ENCODE measurements at places on chromosomes 11 and 22. TPM values are rescaled to one million over a fixed set of nuclear protein-coding genes. Genes with fewer than 3 reads are reported as not detected.

DNA sequence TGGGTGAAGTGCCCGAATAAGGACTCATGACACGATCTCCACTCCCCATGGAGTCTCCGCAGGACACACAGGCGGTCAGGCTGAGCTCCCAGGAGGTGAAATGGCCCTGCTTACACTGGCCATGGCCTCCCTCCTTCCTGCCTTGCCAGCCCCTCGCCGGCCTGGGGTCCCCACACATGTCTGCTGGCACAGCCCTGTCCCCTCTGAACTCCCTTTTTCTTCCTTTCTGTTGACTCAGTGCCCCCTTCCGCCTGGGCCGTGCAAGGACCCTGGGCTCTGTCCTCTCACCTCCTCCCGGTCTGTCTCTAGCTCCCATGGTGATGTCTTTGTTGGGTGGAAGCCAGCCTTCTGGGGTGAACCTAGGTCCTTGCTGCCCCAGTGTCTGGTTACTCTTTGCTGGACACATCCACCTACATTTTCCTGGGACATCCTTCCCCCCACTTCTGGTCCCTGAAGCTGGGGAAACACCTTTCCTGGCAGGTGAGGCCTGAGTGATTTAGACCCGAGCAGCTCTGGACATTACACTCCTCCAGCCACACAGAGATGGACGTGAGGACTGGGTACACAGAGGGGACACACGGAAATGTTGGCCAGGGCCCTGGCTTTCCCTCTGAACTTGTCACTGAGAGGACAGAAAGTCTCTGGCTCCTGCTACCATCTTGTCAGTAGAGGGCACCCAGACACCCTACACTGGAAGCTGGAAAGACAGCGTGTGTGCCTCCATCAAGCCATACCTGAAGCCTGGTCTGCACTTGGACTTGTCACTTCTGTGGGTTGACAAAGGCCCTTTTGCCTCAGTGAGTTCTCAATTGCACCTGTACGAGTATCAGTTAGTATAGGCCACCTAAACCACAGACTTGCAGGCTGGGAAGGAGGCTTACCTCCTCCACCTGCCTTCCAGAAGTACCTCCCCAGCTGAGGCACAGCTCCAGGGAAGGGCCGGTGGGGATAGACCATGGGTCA, 864.3 kb downstream of the TBC1D22A start:
- no peak for DNase-seq
- H3K4me1 ChIP-seq: no peaks in the 10 kb centered on the region
- H3K4me3 ChIP-seq: no peak overlapping the region
- H3K27ac ChIP-seq: no peak overlapping the region
- H3K36me3 ChIP-seq: no peaks in the 10 kb centered on the region

DNA sequence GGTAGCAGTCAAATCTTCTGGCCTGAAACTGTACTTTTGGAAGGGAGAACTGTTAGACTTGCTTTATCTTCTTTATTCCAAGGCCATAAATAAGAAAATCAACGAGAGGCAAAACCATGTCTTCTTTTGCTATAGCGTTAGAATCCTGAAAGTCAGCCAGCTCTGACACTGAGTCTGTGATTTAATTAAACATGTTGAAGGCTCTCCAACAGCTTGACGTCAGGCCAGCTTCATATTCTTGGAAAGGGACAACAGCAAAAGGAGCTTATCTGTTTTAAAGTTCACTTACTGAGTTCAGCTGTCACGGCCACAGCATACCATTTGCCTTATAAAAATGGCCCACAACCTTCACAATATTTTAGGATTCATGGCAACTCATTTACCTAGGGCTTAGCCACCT, 131.0 kb upstream of the LDLRAD3 start:
- H3K27ac ChIP-seq: no peak overlapping the region
- H3K4me1 ChIP-seq: no peaks in the 10 kb centered on the region
- DNase-seq: peak; percentile 57

TMEM184B gene
- 7.1 TPM for total RNA-seq

- H3K4me3 ChIP-seq: no peak overlapping the region
- no peak for DNase-seq
- no peaks in the 10 kb centered on the region for H3K4me1 ChIP-seq
- no peak overlapping the region for H3K27ac ChIP-seq
These were observed 52.0 kb upstream of the MMP13 start for GRCh38 chr11:103007521-103007920.

GRCh38 chr11:102197670-102198139, 87.5 kb downstream of the YAP1 start:
- H3K4me1 ChIP-seq: no peaks in the 10 kb centered on the region
- H3K27me3 ChIP-seq: no peaks in the 10 kb centered on the region
- H3K4me3 ChIP-seq: no peak overlapping the region
- H3K36me3 ChIP-seq: no peaks in the 10 kb centered on the region

CXCR5 gene
- 0.17 TPM for total RNA-seq

DNA sequence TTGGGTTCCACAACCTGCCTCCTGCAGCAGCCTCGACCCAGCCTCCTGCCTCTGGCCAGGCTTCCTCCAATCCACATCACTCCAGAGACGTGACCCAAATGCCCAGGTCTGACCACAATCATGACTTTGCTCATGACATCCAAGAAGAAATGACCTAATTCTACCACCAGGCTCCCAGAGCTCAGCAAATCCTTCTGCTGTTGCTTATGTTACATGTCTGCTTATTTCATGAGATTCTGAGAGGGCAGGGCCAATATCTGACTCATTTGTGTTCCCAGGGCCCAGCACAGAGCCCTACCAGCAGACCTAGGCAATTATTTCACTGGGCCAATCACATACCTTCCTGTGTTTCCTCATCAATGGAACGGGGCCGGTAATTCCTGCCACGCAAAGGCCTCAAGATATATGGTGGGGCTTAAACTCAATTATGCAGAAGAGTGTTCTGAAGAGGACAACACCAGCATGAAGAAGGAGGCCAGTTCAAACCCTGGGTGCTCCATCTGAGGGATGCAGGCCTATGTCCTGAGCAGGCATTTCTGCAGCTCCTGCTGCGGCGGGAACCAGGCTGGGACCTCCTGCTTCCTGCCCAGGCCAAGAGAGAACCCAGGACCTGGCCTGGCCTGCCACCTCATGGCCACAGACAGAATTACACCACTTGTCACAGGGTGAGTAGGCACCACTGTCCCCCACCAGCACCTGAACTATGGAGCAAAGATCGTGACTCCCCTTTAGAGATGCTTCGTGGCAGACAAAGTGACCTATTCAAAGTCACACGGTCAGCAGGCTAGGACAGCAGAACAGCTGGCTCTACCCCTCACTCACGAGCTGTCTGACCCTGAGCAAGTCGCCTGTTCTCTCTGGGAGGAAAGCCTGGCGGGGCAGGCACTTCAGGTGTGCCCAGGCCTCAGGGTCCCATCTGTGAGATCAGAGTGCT, 5.9 kb downstream of the CENPM start:
- no peaks in the 10 kb centered on the region for H3K36me3 ChIP-seq
- no peak overlapping the region for H3K4me3 ChIP-seq
- DNase-seq: peak; percentile 86
- H3K27ac ChIP-seq: peak overlapping the region; percentile 12
- H3K27me3 ChIP-seq: no peaks in the 10 kb centered on the region

GRCh38 chr11:19963697-19964387, 196.4 kb downstream of the DBX1 start:
- no peaks in the 10 kb centered on the region for H3K4me1 ChIP-seq
- H3K4me3 ChIP-seq: no peak overlapping the region
- H3K36me3 ChIP-seq: no peaks in the 10 kb centered on the region

- no peak overlapping the region for H3K4me3 ChIP-seq
- H3K4me1 ChIP-seq: peaks cover 28% of the 10 kb centered on the region
- no peaks in the 10 kb centered on the region for H3K27me3 ChIP-seq
These were observed 15.4 kb downstream of the P2RY6 start for GRCh38 chr11:73287400-73288101.

DNA sequence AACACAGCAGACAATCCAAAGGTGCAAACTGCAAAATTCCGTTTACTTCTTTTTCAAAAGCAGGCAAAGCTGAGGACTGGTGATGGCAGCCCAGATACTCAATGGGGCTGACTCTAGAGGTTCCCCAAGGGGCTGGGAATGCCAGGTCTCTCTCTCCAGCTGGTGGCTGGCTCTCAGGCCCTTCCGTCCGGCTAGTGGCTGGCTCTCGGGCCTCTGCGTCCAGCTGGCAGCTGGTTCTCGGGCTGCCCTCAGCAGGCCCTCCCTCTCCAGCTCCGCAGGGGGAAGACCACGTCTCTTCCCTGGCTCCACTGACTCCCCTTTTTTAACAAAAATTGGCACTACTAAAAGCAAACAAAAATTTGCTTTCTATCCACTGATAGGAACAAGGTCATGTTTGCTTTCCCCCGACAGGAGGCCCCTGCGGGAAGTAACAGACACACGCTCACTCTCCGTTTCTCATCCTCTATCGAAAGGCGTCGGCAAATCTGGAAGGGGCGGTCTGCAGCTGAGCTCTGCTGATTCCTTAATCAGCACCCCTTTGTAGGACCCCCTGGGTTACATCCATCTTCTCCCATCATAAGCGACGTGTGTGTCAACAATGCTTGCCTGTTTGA, 381.4 kb downstream of the BRD1 start:
- no peak overlapping the region for H3K4me3 ChIP-seq
- no peak overlapping the region for H3K27ac ChIP-seq
- DNase-seq: no peak
